ENCODE measurements at places on chromosomes 4 and X.

- no peak overlapping the region for H3K27ac ChIP-seq
- no peak overlapping the region for H3K4me3 ChIP-seq
- H3K4me1 ChIP-seq, result no peaks in the 10 kb centered on the region
- DNase-seq, result no peak
- no peaks in the 10 kb centered on the region for H3K36me3 ChIP-seq
- no peaks in the 10 kb centered on the region for H3K27me3 ChIP-seq
These were observed 2.7 kb downstream of the ALAS2 start for GRCh38 chrX:55028040-55028439.

DNA sequence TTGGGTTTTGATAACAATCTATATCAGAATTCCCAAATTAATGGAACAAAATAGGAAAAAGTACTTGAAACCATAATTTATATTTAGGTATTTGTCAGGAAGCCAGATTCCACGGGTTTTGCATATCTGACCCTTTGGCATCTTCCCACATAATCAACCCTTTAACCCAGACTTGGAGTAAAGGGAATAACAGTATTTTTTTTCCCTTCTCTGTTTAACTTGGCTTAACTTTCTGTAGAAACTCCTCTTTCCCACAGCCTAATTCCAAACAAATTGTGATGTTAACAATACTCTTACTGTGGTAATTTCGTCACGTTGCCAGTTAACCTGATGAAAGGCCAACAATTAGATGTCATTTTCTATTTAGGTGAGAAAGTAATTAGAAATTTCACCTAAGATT, 49.4 kb upstream of the GUCY1A1 start:
- H3K4me1 ChIP-seq, result no peaks in the 10 kb centered on the region
- no peaks in the 10 kb centered on the region for H3K27me3 ChIP-seq
- no peak for DNase-seq
- peak overlapping the region; percentile 36 for H3K27ac ChIP-seq
- no peaks in the 10 kb centered on the region for H3K36me3 ChIP-seq
- no peak overlapping the region for H3K4me3 ChIP-seq

DNA sequence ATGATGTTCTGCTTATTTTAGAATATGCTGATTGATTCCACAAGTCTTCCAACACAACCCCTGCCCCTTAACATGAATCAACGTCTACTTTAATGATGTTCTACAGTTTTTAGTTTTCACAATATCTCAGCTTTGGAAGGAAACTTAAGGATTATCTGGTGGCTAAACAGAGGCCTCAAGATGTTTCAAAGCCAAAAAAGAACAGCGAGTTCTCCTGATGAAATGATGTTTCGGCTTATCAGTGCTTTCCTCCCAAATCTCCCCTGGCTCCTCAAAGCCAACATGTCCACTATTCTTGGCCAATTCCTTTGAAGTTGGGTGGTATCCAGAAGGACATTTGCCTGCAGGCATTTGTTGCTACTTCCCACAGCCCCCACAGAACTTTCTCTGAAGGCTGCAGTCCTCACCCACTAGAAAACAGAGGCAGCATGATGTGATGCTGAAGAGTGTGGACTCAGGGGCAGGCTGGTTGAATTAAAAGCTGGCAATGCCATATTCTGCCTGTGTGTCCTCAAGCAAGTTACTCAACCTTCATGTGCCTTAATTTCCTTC, 87.3 kb downstream of the ADGRG4 start:
- H3K4me3 ChIP-seq, result no peak overlapping the region
- peaks cover 47% of the 10 kb centered on the region for H3K27me3 ChIP-seq
- no peak for DNase-seq

DNA sequence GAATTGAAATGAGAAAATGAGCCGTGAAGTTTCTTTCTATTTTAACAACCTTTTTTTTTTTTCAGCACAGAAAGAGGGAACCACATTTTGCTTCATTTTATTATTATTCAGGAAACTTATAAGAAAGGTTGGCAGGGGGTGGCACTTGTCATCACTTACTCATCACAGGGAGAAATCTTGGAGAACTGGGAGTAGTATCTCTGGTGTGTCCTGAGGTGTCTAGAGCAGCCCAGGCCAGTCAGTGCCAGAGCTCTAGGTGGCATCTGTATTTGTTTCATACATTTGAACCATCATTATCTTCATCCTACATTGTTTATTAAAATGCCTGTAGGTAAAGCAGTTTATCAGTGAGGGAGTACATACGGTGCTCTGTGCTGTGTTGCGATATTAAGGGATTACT, 43.8 kb upstream of the ARHGAP24 start:
- H3K4me1 ChIP-seq, result no peaks in the 10 kb centered on the region
- no peaks in the 10 kb centered on the region for H3K36me3 ChIP-seq
- no peak overlapping the region for H3K4me3 ChIP-seq
- no peak for DNase-seq
- no peaks in the 10 kb centered on the region for H3K27me3 ChIP-seq
- no peak overlapping the region for H3K27ac ChIP-seq

DNA sequence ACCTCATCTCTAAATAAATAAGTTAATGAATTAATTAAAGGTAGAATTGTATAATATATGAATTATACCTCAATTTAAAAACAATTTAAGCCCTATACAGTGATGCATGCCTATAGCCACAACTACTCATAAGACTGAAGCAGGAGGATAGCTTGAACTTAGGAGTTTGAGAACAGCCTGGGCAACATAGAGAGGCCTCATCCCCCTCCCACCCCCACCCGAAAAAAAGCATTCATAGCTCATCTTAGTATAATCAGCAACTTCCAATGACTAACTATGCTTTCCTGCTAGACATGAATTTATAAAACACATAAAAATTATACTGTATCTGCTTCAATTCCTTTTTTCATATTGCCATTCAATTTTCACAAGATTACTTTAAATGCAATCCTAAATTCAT, 1.6 kb downstream of the LRBA start:
- H3K4me1 ChIP-seq, result peaks cover 31% of the 10 kb centered on the region
- no peaks in the 10 kb centered on the region for H3K27me3 ChIP-seq
- DNase-seq, result no peak
- no peak overlapping the region for H3K27ac ChIP-seq
- H3K4me3 ChIP-seq, result no peak overlapping the region

DNA sequence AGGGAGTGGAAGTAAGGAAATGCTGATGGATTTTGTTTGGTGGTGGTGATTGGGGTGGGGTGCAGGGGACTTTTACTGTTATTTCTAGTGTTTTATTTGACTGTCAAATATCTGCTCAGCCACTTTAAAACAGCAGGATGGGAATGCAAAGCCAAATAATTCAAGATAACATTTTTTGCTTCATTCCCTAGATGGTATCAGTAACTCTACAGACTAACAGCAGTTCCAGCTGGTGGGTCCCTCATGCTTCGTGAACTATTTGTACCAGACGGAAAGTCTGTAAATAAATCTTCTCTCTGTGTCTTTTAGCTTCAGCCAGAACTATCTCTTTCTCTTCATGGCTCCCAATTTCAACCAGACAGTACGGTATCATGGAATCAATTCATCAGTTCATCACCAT, 27.5 kb downstream of the GPR143 start:
- H3K27ac ChIP-seq, result no peak overlapping the region
- no peaks in the 10 kb centered on the region for H3K36me3 ChIP-seq
- no peaks in the 10 kb centered on the region for H3K27me3 ChIP-seq
- no peak overlapping the region for H3K4me3 ChIP-seq
- no peaks in the 10 kb centered on the region for H3K4me1 ChIP-seq

GRCh38 chr4:130124066-130124465, 1028.1 kb downstream of the C4orf33 start:
- no peaks in the 10 kb centered on the region for H3K27me3 ChIP-seq
- no peaks in the 10 kb centered on the region for H3K36me3 ChIP-seq
- DNase-seq, result no peak
- no peak overlapping the region for H3K4me3 ChIP-seq

GRCh38 chrX:16807976-16808542, 21.8 kb downstream of the TXLNG start:
- peaks cover 5% of the 10 kb centered on the region for H3K4me1 ChIP-seq
- DNase-seq, result no peak
- H3K4me3 ChIP-seq, result peak overlapping the region; percentile 36
- H3K27ac ChIP-seq, result peak overlapping the region; percentile 41
- no peaks in the 10 kb centered on the region for H3K27me3 ChIP-seq

GRCh38 chr4:1136048-1136447, 22.7 kb upstream of the RNF212 start:
- no peaks in the 10 kb centered on the region for H3K4me1 ChIP-seq
- no peak overlapping the region for H3K27ac ChIP-seq
- H3K36me3 ChIP-seq, result no peaks in the 10 kb centered on the region
- no peak overlapping the region for H3K4me3 ChIP-seq
- H3K27me3 ChIP-seq, result peaks cover 3% of the 10 kb centered on the region

DNA sequence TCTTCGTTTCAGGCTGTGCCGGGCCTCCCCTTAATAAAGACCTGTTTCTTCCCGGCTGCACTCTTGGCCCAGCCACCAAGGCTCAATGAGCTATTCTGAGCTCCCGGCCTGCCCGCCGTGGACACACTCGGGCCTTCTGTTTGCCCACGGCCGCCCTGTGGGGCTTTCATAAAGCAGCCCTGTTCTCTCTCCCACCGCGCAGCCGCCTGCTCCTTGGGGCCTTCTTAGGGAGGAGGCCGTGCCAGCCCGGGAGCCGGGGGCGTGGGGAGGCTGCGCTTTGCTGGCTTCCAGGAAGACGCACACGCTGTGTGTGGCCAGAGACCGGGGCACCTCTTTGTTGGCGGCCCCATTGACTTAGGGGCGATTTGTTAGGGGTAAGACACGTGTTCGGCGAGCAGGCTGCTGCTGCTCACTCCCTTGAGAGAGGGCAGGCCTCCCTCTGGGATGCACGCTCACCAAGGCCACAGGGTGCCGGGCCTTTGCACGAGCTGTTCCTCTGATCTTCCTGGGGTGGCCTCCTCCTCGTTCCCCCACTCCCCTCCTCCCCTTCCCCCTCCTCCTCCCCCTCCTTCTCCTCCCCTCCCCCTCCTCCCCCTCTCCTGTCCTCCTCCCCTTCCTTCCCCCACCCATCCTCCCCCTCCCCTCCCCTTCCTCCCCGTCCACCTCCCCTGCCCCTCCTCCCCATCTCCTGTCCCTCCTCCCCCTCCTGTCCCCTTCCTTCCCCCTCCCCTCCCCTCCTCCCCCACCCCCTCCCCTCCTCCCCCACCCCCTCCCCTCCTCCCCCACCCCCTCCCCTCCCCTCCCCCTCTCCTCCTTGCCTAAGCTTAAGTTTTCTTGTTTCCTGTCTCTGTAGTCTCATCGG, 11.3 kb downstream of the BLOC1S4 start:
- H3K36me3 ChIP-seq, result no peaks in the 10 kb centered on the region
- peak; percentile 31 for DNase-seq
- no peaks in the 10 kb centered on the region for H3K27me3 ChIP-seq
- peaks cover 1% of the 10 kb centered on the region for H3K4me1 ChIP-seq
- no peak overlapping the region for H3K4me3 ChIP-seq

- no peak overlapping the region for H3K4me3 ChIP-seq
- H3K27me3 ChIP-seq, result no peaks in the 10 kb centered on the region
- H3K27ac ChIP-seq, result no peak overlapping the region
- no peaks in the 10 kb centered on the region for H3K4me1 ChIP-seq
- DNase-seq, result no peak
These were observed 1398.4 kb downstream of the ARAP2 start for GRCh38 chr4:34845926-34846325.

DNA sequence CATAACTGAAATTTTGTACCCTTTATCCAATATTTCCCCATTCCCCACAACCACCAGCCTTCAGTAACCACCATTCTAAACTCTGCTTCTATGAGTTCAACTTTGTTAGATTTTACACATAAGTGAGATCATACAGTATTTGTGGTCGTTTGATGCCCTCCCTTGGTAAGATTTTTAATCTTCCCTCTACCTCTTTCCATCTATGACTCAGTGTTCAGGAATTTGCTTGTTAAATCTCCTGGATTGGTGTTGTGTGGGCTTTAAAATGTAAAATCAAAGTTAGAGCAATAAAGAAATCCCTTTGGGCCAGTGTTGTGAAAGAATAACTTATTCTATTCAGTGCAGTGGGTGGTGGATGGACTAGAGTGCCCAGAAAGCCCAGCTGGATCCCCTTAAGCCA, 37.4 kb downstream of the SLC16A2 start:
- H3K27ac ChIP-seq, result no peak overlapping the region
- no peaks in the 10 kb centered on the region for H3K36me3 ChIP-seq
- DNase-seq, result no peak
- no peak overlapping the region for H3K4me3 ChIP-seq
- no peaks in the 10 kb centered on the region for H3K4me1 ChIP-seq

DNA sequence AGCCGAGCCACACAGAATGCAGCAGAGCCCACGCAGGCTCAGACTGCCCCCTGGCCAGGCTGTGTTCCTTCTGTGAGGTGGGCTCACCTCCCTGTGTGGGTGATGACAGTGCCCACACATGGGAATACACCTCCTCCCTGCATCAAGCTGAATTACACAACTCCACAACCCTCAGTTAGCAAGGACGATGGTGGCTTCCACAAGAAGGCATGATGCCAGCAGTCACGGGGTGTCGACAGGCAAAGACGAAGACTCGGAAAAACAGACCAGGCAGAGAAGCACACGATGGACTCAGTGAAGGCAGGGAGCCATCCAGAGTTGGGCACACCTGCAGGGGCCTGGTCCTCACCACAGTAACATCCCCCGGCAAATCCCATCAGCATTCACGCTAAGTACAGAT, 12.1 kb downstream of the LETM1 start:
- H3K4me3 ChIP-seq, result no peak overlapping the region
- no peaks in the 10 kb centered on the region for H3K27me3 ChIP-seq
- peaks cover 23% of the 10 kb centered on the region for H3K4me1 ChIP-seq
- no peaks in the 10 kb centered on the region for H3K36me3 ChIP-seq

- no peaks in the 10 kb centered on the region for H3K36me3 ChIP-seq
- no peaks in the 10 kb centered on the region for H3K4me1 ChIP-seq
- no peak for DNase-seq
- no peaks in the 10 kb centered on the region for H3K27me3 ChIP-seq
- H3K27ac ChIP-seq, result no peak overlapping the region
These were observed 155.7 kb downstream of the PAPSS1 start for GRCh38 chr4:107564326-107564725.

DNA sequence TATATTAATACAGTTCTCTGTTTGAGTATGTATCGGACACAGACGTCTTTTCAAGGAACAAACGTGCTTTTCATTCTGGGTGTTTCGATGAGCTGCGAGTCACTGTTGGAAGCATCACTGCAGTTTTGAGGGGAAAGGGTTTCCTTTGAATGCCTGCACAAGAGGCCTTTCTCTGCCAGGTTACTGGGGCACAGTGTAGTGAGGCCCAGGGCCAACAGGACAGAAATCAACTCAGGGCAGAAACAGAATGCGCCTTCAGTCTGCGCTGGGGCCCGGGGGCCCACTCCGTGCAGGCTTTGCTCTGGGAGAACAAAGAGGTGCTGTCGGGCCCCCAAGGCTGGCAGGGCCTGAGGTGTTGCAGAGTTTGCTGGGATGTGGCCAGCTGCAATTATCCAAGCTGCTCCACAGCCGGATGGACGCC, 2.3 kb upstream of the PPP2R3B start:
- no peak for DNase-seq
- no peak overlapping the region for H3K27ac ChIP-seq
- no peaks in the 10 kb centered on the region for H3K27me3 ChIP-seq
- no peak overlapping the region for H3K4me3 ChIP-seq

DNA sequence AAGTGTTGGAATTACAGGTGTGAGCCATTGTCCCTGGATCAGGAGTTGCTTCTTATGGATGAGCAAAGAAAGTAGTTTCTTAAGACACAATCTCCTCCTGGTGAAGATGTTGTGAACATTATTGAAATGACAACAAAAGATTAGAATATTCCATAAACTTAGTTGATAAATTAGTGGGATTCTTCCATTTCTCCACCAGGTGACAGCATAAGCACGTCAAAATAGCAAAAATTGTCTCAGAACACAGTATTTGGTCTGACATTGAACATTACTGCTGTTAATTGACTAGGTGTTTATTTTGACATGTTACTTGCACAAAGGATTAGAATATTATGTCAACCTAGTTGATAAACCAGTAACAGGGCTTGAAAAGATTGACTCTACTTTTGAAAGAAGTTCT, 21.6 kb downstream of the CLDN34 start:
- no peaks in the 10 kb centered on the region for H3K27me3 ChIP-seq
- H3K4me1 ChIP-seq, result no peaks in the 10 kb centered on the region
- DNase-seq, result no peak

Measured in heart right ventricle (tissue), 16 donors.